ENCODE measurements at places on chromosomes 4 and X.

DNA sequence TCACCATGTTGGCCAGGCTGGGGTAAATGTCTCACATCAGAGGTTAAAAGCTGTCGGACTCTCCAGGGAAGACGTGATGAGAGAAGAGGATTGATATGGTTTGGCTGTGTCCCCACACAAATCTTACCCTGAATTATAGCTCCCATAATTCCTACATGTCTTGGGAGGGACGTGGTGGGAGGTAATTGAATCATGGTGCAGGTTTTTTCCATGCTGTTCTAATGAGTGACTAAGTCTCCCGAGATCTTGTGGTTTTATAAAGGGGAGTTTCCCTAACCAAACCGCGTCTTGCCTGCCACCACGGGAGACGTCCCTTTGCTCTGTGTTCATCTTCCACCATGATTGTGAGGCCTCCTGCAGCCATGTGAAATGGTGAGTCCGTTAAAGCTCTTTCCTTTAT lies 64.4 kb downstream of the ASMT start:
- DNase-seq = no peak

DNA sequence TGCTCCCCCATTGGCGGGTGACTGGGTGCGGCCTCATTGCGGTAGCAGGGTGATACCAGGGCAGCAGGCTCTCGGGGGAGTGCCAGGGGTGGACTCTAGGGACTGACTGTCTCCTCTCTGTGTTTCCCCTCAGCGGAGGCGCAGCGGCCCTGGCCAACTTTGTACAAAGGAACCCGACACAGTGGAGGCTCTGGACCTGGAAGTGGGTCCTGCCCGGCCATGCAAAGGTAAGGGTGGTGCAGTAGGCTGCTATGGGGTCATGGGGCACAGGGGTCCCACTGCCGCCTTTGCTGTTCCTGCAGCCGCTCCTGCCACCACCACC lies 16.3 kb downstream of the SULT1B1 start:
- DNase-seq = no peak

GRCh38 chrX:11756354-11757318 lies 1.4 kb upstream of the MSL3 start:
- DNase-seq = no peak

DNA sequence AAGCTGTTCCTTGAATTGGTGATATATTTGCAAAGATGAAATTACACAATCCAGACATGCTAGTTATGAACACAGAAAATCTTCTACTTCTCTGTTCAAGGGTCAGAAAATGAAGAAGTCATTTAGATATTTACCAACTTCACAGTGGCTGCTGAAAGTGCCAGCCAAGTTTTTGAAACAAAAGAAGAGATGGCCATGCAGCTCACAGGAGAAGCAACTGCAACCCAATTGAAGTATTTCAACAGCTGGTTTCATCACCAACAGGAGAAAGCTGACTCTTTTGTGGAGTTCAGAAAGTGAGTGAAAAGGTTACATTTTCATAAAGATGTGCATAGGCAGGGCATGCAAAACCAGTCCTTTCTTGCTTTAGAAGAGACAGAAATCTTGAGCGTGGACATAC lies 70.1 kb upstream of the LSM6 start:
- no peak for DNase-seq

GRCh38 chrX:101491943-101492342 lies 6.7 kb downstream of the ARMCX4 start:
- no peak for DNase-seq

Data from cerebellum (tissue), 4 donors.